ENCODE measurements at places on chromosomes 4 and X.

DNA sequence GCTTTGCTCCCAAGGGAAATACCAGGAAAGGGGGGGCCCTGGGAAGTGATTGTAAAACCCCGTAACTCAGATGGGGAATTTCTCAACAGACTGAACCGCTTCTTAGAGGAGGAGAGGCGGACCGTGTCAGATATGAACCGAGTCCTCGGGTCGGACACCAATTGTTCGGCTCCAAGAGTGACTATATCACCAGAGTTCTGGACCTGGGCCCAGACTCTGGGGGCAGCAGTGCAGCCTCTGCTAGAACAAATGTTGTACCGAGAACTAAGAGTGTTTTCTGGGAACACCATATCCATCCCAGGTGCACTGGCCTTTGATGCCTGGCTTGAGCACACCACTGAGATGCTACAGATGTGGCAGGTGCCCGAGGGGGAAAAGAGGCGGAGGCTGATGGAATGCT, 1.0 kb downstream of the PNMA3 start:
- DNase-seq: no peak

DNA sequence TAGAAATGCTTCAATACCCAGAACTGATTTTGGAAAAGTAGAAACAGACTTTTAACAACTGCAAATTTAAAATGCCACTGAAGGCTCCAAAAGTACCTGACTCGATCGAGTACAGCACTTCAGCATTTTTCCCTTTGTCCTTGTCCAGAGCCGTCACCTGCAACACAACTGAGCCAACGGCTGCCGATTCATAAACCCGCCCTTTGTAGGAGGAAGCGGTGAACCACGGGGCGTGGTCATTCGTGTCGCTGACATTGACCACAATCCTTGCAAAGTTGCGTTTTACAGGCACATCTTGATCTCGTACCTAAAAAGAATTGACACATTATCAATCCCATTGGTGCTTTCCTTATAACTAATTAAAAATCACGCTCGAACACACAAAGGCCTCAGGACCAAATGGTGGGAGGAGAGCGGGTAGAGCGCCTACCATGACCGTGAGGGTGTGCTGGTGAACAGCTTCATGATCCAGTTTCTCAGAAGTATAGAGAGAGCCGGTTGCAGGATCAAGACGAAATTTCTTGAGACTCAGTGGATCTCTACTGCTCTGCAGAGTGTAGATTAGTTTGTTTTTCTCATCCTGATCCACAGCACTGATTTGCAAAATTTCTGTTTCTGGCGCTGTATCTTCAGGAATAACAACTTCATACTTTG, 72.8 kb upstream of the MTNR1A start:
- no peak for DNase-seq

DNA sequence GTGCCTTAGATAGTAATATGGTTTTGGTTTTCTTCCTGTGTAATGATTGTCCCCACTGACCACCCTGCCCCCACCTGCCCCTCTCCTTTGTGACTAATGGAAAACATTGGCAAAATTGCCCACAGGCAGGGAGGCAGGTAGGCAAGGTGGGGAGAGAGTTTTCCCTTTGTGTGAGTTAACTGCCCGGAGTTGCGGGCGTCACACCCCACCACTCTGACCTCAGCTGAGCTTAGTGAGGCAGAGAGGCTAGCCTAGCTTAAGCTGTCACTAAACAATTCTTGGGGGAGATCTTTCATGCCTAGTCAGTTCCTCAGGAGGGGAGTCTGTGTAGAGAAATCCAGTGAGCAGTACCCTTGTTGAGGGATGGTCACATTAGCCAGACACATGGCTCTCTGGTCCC, 245.3 kb downstream of the BCOR start:
- DNase-seq: no peak

GRCh38 chr4:78298618-78299017, 241.5 kb downstream of the FRAS1 start:
- no peak for DNase-seq

DNA sequence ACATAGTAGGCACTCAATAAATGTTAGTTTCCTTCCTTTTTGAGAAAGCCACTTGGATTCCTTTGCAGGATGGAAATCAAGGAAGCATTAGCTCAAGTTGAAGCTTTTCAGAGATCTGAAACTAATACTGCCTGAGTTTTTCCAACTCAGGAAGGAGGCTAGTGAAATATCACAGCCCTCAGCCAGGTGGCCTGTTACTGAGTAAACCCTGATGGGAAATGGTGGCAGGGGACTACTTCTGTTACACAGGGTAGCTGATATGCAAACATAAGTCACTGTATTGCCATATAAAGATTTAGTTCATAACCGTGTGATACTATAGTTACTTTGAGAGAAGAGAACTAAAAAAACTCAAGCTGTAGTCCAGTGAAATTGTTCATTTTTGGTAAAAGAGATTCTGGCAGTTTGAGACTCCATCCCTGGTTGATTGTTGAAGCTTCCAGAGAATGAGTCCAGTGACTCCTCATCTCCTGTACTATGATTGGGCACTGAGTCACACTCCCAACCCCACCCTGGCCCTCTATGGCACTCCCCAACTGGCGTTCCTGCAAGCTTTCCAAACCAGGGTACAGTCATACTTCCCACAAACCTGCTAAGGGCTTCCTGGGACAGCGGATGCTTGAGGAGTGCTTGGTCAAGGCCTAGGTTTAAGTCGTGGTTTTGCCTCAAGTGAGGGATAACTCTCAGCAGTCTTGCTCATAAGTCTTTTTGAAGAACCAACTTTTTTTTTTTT, 81.8 kb downstream of the MID1IP1 start:
- DNase-seq: no peak

- no peak for DNase-seq
Observed at GRCh38 chr4:165343353-165344191, 16.1 kb downstream of the MSMO1 start.

GRCh38 chr4:163251204-163251603, 81.2 kb downstream of the NPY1R start:
- DNase-seq: no peak

DNA sequence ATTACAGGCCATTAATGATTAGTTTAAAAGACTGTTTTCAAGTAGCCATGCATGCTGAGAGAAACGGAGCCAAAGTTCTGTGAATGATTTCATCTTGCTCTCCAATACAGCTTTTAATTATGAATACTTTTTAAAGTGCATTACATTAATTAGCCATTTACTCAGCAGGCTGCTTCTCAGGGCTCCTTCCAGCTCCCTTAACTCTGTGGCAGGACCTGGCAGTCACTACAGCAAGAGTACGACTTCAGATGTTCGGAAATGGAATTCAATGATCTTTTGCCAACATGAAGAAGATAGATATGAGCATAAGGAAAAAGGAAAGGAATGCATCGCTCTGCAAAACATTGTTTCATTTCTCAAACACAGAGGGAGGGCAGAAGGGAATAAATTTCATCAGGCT, 987.2 kb downstream of the PDHA2 start:
- no peak for DNase-seq

- DNase-seq: no peak
Observed at GRCh38 chrX:39073131-39073530, 271.9 kb downstream of the MID1IP1 start.

DNA sequence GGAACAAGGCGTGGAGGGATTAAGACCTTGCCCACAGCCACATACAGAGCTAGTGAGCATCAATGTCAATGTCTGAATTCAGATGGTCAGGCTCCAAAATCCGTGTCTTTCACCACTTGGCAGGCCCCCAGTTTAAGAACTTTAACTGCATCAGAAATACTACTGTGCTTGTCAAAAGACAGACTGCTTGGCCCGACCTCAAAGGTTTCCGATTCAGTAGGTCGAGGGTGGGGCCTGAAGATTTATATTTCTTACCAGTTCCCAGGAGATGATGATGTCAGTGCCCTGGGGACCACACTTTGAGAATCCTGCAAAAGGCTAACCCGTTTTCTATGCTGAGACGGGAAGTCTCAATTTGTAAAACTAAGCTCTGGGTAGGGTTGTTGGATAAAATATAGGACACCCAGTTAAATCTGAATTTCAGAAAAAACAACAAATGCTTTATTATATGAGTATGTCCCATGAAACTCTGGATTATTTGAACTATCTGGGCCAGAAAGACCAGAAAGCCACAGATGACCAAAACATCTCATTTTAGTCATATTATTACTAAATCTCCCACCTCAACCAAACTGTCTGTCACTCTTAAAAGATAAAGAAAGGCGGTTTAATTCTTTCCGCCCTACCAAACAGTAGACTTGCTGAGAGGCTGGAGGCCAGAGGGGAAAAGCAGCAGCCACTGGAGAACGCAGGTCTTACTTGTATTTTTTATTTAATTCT, 42.7 kb downstream of the GATB start:
- DNase-seq: no peak

- DNase-seq: no peak
Observed at GRCh38 chr4:152352622-152353116, 183.2 kb downstream of the FBXW7 start.

- no peak for DNase-seq
Observed at GRCh38 chr4:127179256-127180087, 453.3 kb upstream of the INTU start.

GRCh38 chr4:77076889-77077635, 1.3 kb upstream of the CCNI start:
- no peak for DNase-seq

DNA sequence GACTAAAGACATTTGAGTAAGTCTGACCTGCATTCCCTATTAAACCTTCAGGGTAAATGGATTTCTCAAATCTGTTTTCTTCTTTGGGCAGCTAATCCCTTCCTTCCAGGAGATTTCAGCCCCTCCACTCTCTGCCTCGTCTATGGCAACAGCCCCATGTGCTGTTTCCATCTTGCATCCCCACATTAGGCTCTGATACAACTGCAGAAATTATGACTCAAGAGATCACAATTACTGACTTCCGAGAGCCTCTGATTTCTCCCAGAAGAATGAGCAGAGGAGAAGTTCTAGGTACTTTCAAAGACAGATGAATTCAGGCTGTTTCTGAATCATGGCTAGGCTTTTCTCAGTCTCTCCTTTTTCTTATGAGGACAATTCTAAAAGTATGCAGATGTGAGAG, 38.7 kb downstream of the RAI2 start:
- no peak for DNase-seq

GRCh38 chr4:135670548-135670947, 1469.0 kb upstream of the PABPC4L start:
- no peak for DNase-seq

DNA sequence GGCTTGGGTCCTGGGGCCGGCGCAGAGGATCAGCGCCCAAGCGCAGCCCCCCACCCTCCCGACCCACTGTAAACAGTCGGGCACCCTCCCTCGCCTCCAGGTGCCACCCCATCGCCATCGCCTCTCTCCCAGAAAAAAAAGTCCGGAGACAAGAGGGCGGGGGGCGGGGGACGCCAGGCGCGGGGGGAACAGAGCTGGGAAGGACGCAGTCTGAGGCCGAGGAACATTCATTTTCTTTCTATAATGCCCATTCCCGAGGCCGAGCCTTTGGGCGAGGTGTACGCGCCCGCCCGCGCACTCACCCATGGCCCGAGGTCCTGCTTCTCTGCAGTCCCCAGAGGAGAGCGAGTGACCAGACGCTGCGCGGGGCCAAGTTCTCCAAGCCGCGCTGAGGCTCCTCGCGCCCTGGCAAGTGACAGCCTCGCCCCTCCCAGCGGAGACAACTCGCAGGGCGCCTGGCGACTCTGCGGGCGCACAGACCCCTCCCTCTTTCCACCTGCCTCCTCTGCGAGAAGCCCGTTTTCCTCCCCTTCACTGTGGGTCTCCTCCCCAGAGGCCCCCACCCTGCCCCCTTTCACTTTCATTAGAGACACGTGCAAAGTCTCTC, 63.5 kb upstream of the WDR17 start:
- peak; percentile 58 for DNase-seq

GRCh38 chrX:128460835-128461234, 408.6 kb upstream of the ACTRT1 start:
- no peak for DNase-seq

- no peak for DNase-seq
Observed at GRCh38 chr4:149784018-149784417, 31.6 kb downstream of the IQCM start.

DNA sequence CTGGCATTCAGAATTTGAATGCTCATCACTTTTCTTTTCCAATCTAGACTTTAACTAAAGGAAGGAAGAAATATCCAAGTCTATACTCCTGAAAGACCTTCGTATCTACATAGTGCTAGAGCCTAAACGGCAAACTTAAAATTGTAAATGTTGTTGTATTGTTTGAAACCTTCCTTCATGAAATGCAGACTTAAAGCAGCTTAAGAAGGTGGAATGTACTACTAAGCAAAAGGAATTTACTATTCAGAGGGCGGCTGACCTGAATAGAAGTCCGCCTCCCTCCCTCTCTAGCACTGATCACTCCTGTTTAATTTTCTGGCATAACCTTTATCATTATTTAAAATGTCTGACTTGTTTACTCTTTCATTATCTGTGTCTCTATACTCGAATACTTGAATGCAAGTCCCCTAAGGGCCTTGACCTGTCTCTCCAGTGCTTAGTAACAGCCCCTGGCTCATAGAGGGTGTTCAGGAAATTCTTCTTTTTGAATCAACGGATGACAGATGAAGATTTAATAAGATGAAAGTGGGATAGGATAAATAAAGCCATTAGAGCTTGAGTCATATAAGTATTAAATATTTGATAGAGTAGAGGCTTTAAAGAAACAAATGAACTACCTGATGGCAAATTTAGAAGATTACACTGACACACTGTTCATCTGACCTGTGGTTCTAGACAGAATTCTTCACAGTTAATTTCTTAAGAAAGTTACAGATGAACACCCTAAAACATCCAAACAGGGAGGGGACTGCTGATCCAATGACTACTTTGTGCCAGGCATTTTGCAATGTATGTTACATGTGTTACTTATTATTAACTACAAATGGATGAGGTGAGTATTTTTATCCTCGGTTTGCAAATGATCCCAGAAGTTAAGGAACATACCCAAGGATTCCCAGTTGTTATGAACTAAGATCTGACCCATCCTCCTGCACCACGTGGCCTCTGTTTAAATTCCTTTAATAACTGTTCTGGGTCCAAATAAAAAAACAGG, 20.2 kb upstream of the RBPJ start:
- no peak for DNase-seq

- DNase-seq: no peak
Observed at GRCh38 chr4:123649250-123649644, 252.7 kb downstream of the SPRY1 start.

DNA sequence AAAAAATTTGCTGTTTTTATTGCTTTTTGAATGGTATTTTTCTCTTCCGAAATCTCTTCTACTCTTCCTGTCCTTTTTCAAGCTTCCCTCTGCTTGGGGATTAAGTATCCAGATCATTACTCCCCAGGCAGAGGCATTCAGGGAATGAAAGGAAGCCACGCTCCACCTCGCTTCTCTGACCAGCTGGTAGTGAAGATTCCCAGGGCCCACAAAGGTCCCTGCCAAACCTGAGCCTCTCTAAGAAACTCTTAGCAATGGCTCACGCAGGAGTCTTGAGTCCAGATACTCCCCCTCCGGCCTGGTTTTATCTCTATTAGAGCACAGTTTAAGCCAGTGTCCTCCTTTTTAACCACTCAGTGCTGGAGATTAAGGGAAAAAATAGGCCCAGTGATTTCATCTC, 51.4 kb upstream of the SOD3 start:
- DNase-seq: no peak

GRCh38 chrX:122363112-122363795, 820.8 kb upstream of the GRIA3 start:
- DNase-seq: no peak

DNA sequence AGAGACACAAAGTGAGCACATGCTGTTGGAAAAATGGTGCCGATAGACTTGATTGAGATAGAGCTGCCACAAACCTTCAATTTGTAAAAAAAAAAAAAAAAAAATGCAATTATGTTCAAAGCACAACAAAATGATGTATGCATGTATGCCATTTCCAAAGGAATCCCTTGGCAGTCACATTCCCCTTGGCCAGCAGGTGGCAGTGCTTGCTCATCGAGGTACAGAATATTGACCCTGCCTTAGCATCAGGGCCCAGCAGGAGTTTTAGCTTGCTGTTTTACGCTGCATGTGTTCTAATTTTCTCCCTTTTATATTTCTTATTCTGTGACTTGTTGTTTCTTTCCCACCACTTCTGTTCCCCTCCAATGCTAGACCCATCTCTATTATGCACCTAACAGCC, 34.5 kb upstream of the CYBB start:
- DNase-seq: peak; percentile 40

Data from hypothalamus (tissue), 51 donors.